ENCODE measurements at places on chromosomes 11 and 22.
A peak's percentile ranks its signal among the peaks of the same experiment; 100 is the strongest.

- DNase-seq = peak; percentile 69
Observed at GRCh38 chr22:37018815-37019308, 385 bp downstream of the TST start.

DNA sequence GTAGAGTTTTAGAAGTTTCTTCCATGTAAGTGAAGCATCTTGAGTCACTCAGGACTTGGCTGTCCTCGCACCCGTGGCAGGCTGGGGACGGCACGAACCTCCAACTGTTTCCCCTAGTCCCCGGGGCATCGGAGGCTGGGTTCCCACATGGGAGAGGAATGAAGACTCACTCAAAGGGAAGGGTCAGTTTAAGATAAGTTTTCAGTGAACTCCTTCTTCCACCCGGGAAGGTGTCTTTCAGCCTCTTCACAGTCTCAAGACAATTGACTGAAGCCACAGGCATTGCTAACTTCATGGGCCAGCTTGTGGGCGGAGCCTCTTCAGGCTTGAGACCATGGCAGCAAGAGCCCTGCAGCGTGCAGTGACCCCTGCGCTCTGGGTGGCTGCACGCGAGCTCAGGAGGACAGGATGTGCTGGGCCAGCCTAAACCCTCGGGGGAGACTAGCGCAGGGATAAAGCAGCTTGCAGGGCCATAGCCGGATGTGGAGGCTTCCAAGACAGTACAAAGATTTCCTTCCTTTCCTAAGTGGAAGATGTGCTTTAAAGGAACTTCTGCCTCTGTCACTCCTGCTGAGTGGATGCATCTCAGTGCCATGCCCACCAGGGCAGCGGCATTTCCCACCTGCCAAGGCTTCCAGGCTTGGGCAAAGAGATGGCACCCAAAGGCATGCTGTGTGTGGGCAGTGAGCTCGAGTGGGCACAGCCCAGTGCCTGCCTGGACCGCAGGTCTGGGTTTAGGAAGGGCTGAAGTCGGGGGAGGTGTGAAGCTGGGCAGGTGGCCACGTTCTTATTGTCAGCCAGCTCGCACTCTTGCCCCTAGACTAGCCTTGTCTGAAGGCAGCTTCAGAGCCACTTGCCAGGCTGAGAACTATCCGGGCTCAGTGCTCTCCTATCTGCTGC is 32.9 kb downstream of the PPIL2 start:
- peak; percentile 35 for DNase-seq

GRCh38 chr22:22395245-22395644 is 113.3 kb downstream of the ZNF280B start:
- DNase-seq = no peak

DNA sequence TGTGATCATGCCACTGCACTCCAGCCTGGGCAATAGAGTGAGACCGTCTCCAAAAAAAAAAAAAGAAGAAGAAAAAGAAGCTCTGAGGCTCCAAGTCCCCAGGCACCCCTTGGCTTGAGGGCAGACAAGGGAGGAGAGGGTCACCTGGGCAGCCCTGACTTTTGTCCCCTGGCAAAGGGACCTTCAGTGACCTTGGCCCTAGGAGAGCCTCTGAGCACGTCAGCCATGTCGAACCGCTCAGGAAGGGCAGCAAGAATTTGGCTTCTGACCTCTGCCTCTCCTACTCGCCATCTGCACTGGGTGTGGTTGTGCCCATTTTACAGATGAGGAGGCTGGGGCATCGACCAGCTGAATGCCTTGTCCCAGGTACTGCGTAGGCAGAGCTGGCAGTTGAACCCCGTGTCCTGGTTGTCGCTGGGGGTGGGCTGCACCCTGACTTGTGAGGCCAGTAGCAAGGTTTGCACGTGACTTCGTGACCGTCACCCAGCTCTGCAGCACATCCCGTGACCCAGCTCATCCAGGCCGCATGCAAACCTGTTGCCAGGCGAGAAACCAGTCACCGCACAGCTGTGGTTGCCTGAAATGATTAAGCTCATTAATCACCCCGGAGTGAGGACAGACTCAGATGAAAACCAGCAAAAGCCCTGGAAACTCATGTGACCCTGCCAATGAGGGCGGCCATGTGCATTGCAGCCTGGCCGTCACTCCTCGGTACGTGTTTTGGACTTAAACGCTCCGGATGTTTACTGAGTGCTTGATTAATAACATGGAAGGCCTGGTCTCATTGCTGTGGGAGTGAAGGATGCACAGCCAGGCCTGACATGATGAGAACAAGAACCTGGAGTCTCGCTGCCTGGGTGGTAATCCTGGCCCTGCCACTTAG is 47.7 kb upstream of the PPP6R3 start:
- no peak for DNase-seq

DNA sequence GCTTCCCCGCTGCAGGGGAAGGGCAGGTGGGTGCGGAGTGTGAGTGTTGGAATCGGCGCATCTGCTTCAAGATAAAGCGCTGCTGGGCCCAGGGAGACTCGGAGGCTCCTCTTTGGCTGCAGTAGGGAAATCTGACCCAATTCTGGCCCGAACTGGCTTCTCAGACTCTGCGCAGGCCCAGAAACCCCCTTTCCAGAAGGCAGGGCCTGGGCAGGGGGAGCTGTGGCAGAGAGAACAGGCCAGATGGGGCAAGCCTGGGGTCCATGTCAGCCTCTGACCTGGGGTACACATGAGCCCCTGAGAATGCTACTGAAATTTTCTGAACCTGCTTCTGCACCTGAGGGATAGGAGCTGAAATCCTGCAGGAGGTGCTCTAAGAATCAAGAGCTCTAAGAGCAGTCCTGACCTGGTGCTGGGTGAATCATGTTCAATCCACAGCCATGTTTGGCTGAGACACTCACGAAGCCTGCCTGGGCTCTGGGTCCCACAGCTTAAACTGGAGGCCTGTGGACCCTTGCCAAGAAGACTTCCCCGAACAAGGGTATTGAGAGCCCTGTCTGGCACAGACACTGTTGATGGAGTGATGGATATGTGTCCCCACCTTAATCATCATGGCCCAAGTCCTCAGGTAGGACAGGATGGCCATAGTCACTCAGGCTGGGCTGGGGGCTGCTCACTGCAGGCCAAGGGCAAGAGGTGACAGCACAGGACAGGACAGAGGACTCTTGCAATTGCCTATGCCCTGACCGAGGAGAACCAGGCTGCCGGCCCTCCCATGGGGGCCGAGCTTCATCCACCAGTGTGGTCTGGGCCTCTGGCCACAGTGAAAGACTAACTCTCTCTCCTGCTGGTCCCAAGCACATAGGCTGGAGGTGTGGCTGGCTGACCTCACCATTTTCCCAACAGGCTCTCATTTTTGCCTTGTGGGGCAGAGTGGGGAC is 6.9 kb downstream of the RAB3IL1 start:
- no peak for DNase-seq

- no peak for DNase-seq
Observed at GRCh38 chr22:36577019-36577418, 48.1 kb upstream of the EIF3D start.

DNA sequence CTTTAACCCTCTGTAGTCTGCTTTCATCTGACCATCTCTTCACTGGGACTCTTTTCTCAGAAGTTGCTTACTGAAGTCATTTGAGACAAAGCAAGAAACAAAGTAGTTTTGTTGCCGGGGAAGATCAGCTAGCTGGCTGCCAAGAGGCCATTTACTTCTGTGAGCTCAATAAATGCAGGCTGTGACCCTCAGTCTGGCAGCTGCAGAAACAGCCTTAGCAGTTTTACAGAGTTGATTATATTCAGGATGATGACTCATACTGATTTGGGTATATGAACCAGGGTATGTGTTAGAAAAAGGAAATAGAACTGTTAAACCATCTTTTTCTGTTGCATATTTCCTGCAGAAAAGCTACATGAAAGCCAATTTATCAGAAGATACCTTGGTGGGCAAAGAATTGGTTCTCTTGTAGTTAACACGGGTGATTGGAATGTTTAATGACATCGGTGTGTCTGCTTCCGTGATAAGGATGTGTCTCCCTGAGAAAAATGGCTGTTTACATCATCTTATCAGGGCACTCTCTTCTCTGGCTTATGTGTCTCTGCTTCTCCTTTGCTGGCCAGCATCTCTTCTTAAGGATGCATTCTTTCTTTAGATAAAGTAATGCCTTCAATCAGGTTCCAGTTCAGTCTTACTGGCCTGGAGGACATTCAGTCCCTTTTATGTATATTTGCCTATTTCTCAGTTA is 18.5 kb downstream of the FIBIN start:
- DNase-seq = peak; percentile 35

- DNase-seq = peak; percentile 70
Observed at GRCh38 chr11:9748361-9748970, 84.6 kb downstream of the SWAP70 start.

- peak; percentile 77 for DNase-seq
Observed at GRCh38 chr11:18384157-18384641, 10.2 kb upstream of the LDHA start.

Measured in ELF-1 (cell line).